Activated gamma-delta T cell treated with Interleukin-2 at 50 U/mL for 16 hours (primary cell): ENCODE measurements at places on chromosomes 5 and 9.
A peak's percentile ranks its signal among the peaks of the same experiment; 100 is the strongest.

GRCh38 chr5:75374394-75374814 lies 37.4 kb downstream of the HMGCR start:
- no peak for DNase-seq

GRCh38 chr5:17218353-17219005 lies 1.0 kb downstream of the BASP1 start:
- DNase-seq, result no peak

GRCh38 chr5:148998174-148998797 lies 64.6 kb downstream of the SH3TC2 start:
- DNase-seq, result peak; percentile 12

GRCh38 chr5:157900644-157901043 lies 41.7 kb upstream of the CLINT1 start:
- no peak for DNase-seq

GRCh38 chr5:172939071-172939470 lies 20.2 kb upstream of the RPL26L1 start:
- no peak for DNase-seq

GRCh38 chr9:118170032-118170955 lies 466.1 kb downstream of the TLR4 start:
- no peak for DNase-seq

- DNase-seq, result no peak
Measured at GRCh38 chr9:15824310-15824709, 271.5 kb downstream of the CCDC171 start.

GRCh38 chr5:134451936-134452505 lies 40.3 kb upstream of the CDKN2AIPNL start:
- DNase-seq, result no peak

DNA sequence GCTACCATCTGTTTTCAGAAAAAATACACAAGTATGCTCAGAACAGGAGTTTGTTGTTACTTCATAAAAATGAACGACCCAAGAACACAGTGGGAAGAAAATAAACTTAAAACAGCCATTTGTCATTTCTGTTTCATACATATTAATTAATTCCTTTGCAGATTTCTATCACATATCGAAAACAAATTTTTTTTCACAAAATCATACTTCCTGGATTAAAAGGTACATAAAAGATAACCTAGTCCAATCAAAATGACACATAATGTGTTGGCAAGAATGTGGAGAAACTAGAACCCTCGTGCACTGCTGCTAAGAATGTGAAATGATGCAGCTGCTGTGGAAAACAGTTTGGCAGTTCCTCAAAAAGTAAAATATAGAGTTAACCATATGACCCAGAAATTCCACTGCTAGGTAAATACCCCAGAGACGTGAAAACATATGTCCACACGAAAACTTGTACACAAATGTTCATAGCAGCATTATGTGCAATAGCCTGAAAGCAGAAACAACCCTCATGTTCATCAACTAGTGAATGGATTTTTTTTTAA lies 46.0 kb downstream of the MYO10 start:
- DNase-seq, result no peak

DNA sequence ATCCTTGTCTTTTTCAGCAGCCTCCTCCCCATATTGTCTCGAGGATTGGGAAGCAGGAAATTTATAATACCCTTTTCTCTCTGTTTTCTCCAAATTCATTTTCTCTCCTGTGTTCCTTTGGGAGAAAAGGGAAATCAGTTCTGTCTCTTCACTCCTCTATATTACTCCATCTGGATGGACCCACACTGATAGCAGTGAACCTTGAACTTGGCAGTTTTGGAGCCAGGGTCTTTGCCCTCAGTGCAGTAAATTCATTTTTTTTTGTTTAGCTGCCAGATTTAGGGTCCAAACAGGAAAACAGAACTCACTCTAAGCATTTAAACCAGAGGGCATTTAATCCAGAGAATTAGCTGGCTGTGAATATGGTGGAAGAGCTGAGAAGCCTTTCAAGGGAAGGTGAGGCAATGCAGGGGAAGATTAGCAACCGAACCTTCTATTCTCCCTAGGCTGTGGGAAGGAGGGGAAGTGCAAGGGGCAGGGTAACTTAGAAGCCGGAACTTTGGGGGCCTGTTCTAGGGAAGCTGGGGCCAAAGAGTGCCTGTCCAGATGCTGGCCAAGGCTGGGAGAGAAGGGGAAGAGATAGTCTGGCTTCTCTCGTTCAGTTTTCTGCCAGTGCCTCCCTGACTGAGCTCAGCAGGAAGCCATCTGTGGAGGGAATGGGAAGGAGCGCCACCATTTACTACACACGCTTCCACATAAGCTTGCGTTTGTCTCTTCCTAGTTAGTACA lies 16.3 kb upstream of the NPR2 start:
- no peak for DNase-seq

GRCh38 chr9:110648696-110649095 lies 19.9 kb upstream of the MUSK start:
- DNase-seq, result no peak

GRCh38 chr9:16271967-16272366 lies 598.5 kb downstream of the BNC2 start:
- no peak for DNase-seq

DNA sequence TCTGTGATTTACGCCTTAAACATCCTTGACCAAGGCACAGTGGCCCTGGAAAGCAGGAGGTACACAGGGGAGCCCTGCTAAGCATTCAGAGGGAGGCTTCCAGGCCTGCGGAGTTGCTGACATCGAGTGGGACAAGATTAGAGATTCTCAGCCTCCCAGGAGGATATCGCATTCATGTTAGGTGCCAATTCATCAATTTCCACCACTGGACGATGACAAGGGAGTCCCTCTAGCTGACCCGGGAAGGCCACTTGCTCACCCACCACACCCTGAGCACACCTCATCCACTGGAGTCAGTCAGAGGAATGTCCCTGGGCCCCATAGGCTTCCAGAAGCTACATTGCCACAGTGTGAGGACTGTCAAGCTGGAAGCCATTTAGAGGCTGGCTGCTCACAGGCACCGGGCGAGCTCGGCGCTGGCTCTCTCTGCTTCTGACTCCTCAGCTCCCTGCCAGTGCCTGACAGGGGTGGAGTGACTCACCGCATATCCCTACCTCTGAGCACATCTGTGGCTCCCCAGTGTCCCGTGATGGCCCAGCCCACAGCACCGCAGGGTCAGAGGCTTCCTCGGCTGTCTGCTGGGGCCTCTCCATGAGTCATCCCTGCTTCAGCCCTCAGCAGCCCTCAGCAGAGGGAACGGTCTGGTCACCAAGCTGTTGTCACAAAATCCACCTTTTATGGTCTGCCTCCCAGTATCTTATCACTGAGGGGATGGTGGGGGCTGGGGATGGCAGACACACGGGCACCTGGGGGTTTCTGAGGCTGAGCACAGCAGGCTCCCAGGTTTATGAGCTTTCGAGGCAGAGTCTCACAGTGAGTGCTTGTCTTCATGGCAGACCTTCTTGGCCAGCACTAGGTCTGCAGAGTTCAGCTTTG lies 117.5 kb downstream of the ZNF608 start:
- no peak for DNase-seq

DNA sequence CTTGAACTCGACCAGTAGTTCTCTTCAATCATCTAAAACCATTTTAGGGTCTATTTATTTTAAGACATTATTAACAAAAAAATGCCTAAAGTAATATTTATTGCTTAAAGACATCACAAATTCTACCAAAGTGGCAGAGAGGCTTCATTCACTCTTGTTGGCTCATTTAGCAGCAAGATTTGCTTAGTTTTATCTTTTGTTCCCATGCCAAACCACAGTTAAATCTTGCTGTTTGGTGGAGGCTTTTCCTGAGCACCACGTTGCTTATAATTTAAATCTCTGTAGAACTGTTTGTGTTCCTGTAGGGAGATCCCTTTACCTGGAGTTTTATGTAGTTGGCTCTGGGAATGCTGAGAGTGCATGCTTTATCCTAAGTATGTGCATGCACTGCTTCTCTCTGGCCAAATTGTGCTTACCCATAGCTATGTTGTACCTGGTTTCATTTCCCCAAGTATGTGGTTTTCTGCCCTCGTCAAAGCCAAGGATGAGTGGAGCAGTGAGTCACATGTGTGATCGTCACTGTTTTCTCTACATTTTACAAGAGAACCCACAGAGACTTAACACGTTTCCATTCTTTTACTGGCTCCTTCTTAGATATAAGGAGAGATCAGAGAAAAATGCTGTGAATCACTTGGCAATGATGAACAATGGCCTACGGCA lies 42.1 kb upstream of the MAST4 start:
- no peak for DNase-seq

DNA sequence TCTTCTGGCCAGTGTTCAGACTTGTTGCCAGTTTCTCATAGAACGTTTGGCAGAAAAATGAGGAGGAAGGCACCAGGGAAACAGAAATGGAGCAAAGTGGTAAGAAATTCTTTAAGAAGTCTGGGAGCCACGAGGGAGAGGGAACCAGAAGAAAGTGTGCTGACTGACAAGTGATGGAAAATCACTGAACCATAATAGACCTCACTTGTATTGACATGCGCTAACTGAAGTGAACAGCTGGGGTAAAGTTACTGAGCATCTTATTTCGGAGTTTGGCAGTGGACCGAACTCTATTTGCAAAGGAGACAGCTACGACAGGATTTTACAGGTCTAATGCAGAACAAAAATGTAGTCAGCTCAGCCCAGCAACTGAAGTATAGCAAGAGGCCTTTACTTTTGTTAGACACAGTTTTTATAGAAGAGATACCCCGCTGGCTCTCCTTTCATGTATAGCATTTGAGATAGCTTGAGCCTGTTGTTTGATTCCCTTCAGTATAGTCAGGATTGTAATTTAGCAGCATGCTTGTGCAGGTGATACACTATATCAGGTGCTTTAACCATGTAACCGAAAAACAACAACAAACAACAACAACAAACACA lies 53.6 kb downstream of the HMHB1 start:
- DNase-seq, result no peak

DNA sequence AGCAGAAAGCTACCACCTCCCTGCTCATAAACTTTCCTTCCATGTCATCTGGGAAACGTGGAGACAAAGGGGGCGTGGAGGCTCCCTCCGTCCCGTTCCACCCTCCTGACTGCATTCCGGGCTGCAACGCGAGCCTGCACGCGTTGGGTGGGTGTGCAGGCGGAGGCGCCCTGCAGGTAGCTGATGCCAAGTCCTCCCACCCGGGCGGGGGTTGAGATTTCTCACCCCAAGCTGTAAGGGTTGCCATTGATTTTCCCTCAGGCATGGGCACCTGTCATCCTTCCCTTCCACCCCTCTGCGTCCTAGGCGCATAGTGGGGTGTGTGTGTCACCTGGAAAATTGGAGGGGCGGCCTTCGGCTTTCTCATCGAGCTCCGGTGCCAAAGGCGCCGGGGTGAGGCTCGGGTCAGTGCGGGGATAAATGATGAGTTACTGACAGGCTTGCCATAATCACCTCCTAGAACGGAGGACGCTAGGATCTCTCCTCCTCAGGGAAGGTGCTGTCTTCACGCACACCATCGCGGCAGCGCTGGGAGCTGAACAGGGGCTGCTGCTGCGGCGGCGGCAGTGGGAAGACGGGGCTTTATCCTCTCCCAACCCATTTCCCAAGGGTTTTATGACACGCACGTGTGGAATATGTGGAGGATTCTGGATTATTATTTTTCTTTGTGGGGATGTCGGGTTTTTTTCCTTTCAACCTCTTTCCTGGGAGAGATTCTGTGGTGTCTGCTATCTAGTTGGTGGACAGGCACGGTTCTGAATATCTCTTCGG lies 973 bp downstream of the PLPPR1 start:
- no peak for DNase-seq

GRCh38 chr5:67257077-67257476 lies 60.5 kb upstream of the CD180 start:
- DNase-seq, result no peak

GRCh38 chr5:150500905-150501304 lies 7.0 kb upstream of the NDST1 start:
- no peak for DNase-seq

- no peak for DNase-seq
Measured at GRCh38 chr5:2196416-2196815, 313.7 kb upstream of the IRX4 start.

DNA sequence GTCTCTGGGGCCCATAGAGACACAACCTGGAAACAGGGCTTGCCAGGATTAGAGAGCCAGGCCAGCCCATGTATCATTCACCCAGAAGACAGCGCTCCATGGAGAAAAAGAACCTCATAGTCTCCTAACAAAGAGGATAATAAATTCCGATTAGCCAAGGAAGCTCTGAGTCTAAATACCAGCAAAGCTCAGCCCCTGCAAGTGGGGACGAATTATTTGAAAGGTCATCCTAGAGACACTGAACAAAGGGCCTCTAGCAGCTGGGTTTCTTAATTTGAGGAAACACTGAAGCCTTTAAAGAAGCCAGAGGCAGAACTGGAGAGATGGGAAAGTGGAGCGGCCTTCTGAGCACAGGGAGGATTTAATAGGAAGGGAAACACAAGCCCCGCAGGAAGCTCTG lies 287.1 kb upstream of the ZNF462 start:
- no peak for DNase-seq

- DNase-seq, result peak; percentile 48
Measured at GRCh38 chr9:75152416-75152815, 64.1 kb downstream of the OSTF1 start.

- no peak for DNase-seq
Measured at GRCh38 chr5:11468334-11469039, 435.8 kb downstream of the CTNND2 start.

GRCh38 chr9:107173422-107174180 lies 109.5 kb upstream of the RAD23B start:
- no peak for DNase-seq

DNA sequence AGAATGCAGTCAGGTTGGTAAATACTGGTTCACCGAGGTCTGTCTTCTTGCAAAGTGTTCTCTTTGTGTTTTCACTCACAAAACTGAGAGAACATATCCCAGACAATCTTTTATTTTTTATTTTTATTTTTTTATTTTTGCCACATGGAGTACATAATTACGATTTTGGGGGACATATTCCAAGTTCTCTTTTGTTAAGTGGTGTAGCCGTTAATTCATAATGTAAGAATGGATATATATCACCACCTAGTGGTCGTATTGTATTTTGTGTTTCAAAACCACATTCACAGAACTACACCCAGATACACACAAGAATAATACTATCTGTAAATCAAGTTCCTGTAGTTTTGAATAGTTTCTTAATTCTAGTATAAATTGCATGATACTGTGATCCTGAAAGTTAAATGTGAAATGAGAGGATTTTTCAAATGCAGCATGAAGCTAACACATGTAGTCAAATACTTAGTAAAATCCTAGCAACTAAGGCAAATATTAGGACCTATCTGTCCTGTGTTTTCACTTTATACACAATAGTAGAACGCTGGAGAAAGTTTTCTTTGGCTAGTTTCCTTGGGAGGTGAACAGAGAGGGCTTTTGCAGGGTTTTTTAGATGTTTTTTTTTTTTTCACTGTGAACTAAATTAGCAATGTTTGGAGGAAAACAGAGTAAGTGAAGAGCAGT lies 92.7 kb downstream of the VCAN start:
- no peak for DNase-seq

DNA sequence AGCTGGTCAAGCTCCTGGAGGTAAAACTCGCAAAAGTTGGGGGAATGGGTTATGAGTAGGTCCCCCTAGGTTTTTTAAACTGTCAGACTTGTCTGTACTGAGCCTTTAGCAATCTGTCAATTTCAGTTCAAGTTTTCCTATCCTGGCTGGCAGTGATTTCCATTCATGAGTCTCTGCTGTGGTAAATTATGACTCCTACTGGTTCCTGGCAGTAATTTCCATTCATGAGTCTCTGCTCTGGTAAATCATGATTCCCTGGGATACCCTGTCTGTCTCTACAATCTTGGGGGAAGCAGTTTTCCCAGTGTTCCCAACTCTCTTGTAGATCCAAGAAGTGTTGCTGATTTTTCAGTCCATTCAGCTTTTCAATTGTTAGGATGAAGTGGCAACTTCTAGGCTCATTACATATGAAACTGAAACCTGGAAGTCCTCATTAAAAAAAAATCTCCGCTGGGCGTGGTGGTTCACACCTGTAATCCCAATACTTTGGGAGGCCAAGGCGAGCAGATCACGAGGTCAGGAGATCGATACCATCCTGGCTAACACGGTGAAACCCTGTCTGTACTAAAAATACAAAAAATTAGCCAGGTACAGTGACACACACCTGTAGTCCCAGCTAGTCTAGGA lies 91.3 kb upstream of the GPBP1 start:
- DNase-seq, result no peak
